Globus pallidus (tissue), 1 donor: ENCODE measurements at places on chromosomes 3 and 15.
A peak's percentile ranks its signal among the peaks of the same experiment; 100 is the strongest.

- DNase-seq = no peak
Measured at GRCh38 chr15:44722011-44722410, 10.7 kb downstream of the B2M start.

GRCh38 chr3:8777201-8777977 lies 8.0 kb upstream of the OXTR start:
- no peak for DNase-seq

DNA sequence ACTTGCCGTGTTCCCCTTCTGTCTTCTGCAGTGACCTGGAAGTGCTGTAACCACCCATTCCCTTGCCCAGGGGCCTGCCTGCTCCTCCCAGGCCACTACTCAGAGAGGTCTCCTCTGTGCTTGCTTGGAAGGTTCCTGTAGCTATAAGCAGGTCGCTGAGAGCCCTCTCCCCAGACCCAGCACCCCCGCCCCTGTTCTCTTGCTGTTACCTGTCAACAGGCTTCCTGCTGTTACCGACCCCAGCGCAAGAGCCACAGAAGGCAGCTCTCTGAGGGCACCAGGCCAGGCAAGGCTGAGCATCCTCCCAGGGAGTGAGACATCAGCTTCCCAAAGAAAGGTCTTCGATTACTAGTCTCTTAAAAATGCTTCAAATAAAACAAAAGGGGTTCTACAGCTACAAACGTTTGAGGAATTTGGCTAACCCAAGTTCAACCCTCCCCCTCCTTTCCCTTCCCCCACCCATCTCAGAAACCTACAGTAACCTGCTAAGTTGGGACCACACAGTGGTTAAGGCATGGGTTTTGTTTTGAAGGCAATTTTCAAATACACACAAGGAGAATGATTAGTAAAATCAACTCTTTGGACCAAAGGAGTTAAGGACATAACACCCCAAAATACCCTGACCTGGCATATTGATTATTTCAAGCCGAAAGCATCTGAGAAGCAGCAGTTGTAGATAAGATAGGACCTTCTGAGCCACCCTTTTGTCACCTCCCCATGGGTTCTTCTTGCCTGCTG lies 74.9 kb upstream of the MFGE8 start:
- DNase-seq = no peak

- DNase-seq = no peak
Measured at GRCh38 chr3:100104817-100105413, 9.4 kb downstream of the FILIP1L start.

- DNase-seq = no peak
Measured at GRCh38 chr3:64133272-64133671, 92.0 kb downstream of the PRICKLE2 start.

DNA sequence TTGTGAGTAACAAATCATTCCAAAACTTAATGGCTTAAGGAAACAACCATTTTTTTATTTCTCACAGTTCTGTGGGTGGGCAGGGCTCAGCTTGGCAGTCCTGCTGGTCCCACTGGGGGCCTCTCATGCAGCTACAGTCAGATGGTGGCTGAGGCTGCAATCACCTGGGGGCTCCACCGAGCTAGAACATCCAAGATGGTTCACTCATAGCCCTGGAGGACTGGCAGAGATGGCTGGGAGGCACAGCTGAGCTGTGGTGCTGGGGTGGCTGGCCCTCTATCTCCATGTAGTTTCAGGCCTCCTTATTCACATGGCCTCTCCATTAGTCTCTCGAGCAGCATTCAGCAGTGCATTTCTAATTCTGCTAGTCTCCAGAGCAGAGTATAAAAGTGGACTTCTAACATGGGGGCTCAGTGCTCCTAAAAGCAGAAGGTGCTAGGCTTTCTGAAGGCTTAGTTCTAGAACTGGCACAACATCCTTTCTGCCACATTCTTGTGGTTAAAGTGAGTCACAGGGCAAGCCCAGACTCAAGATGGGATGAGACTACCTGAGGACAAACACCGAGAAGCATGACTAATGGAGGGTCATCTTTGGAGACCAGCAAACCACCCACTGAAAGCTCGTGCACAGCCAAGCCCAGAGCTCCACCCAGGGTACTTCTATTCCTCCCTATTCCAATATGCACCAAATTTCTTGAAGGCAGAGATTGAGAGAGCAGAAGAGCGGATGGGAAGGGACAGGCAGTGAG lies 6.3 kb downstream of the CAV3 start:
- no peak for DNase-seq

DNA sequence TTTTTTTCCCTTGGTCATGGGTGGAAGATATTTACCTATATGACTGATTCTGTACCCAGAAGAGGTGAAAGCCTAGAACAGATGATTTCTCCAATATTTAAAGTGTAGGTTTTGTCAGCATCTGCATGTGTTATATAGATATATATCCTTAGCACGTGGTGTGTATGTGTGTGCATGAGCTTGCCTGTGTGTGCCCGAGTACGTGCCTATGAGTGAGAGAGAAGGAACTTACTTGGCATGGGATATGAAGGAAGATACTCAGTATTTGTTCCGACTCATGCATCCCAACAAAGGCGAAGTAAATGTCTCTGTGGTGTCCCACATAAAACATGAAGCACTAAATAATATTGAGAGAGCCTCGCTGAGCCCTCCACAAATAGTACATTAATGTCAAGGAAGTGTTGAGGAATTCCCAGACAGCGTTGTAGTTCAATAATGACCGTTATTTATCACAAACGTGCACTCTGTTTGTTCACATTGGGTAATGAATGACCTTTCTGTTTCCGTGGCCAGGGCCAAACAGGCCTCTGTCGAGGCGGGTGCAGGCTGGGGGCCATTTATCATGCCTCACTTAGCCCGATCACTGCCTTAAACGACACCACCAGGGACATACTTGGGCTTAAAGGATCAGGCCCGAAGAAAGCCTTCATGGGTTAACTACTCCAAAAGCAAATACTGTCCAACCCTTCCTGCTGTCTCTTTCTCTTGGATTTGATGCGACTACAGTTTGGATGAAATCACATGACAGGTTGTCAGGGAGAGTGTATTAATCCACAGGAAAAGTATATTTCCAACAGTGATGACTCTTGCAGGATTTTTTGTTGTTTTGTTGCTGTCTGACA lies 267.7 kb downstream of the PTPRG start:
- no peak for DNase-seq

DNA sequence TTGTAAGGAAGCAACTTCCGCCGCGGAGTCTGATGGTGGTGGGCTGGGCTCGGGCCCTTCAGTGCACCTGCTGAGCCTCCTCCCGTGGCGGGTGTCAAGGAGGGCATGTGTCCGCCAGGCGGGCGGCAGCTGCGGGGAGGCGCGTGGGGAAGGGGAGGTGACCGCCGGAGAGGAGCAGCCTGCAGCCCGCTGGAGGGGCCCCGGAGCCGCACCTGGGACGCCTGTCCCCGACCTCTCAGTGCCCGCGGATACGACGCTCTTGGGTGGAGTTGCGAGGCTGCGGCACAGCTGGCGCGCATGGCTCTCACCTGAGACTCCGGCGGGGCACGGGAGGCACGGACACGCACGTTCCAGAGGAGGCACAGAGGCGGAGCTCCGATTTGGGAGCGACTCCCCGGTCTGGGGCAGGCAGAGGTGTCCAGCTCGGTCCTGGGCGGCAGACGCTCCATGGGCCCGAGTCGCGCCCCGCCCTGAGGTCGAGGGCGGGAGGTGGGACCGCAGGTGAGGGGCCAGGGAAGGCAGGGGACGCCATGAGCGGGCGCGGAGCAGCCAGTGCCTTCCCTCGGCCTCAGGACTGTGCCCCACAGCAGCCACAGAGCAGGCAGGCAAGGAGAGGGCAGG lies 50.2 kb upstream of the PRR20G start:
- no peak for DNase-seq

GRCh38 chr3:22244761-22245521 lies 493.9 kb upstream of the ZNF385D start:
- no peak for DNase-seq

GRCh38 chr3:64260431-64260830 lies 35.2 kb upstream of the PRICKLE2 start:
- no peak for DNase-seq

DNA sequence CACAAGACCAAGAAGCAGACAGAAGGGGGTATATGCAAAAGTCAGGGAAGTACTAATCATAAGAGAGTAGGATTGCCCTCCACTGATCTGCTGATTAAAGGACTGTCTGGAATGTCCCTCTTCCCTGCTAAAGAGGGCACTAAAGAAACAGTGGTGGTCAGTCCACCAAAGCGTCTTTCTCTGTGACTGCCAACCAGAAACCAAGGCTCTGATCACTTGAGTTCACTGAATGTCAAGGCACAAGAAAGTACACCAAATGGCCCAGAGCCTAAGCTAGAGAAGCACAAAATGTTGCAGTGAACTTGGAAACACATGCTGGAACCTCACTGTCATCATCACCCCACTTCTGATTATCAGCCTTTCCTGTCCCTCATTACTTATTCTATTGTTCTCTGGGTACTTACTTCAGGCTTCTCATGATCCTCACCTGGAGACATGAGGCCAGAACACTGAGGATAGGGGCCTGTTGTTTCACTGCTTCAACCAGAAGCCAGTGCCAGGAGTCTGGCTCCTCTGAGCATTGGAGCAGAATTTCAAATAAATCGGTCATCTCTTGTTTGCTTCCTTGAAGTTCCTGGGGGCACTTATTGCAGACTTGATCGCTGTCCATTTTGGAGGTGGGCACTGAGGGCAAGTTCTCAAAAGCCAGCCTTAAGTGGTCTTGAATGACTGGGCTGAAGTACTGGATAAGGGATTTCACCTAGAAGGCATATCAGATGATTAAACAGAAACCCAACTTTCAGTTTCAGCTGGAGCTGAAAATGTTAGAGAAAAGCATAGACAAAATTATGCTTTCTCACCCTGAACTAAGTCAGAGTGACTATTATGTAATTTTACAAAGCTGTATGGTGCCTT lies 58.9 kb downstream of the EIF3J start:
- no peak for DNase-seq

DNA sequence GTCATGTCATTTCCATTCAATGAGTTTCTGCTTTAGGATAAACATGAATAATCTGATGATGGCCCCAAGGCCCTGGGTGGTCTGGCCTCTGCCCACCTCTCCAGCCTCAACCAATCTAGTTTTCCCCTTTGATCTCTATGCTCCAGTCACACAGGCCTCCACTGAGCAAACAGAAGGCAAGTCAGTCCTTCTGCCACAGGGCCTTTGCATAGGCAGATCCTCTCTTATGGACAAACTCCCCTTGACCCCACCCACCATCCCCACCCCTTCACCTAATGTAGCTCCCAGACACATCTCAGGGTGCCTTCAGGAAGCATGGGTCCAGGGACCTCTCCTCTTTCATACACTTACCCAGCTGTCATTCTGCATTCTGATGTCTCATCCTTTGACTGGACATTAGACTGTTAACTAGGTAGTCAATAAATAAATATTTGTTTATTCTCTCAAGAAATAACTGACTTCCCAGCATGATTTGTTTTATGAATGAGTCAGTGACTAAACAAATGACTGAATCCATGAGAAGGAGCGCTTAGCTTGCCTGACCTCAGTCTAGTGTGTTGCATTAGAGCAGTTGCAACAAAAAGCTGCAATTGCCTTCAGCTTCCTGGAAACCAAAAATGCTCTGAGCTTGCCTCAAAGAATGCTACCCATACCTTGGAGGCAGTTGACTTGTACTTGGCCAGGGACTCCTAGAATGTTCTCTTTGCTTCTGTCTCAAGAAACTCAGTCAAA lies 386.6 kb upstream of the WNT5A start:
- no peak for DNase-seq

GRCh38 chr3:46162975-46163555 lies 45.0 kb downstream of the CCR1 start:
- no peak for DNase-seq

GRCh38 chr3:195699860-195700259 lies 20.9 kb upstream of the MUC20 start:
- no peak for DNase-seq

DNA sequence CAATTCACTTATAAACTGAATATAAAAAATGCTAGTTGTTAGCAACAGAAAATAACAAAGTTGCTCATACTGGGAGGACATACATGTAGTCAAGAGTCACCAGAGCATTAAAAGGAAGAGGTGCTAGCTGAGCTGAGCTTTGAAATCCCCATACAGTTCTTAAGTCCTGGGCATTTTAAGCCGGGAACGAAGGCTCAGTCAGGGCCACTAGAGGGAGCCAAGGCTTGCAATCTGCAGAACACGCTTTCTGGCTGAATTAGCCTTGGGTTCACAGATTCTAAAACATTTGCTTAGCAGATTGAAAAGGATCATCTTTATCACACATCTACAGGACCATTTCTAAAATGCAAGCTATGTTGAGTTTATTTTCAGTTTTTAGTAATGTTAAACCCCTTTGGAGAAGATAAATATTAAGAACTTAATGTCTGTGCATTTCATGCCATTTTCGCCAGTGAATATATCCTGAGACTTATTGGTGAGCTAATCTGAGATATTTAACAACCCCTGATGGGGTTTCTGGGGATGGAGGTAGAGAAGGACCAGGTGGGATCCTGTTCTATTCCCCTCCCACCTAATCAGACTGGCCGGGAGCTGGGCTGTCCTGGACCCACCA lies 26.3 kb upstream of the MNS1 start:
- DNase-seq = peak; percentile 71

GRCh38 chr15:65409036-65409631 lies 13.6 kb downstream of the IGDCC4 start:
- no peak for DNase-seq

DNA sequence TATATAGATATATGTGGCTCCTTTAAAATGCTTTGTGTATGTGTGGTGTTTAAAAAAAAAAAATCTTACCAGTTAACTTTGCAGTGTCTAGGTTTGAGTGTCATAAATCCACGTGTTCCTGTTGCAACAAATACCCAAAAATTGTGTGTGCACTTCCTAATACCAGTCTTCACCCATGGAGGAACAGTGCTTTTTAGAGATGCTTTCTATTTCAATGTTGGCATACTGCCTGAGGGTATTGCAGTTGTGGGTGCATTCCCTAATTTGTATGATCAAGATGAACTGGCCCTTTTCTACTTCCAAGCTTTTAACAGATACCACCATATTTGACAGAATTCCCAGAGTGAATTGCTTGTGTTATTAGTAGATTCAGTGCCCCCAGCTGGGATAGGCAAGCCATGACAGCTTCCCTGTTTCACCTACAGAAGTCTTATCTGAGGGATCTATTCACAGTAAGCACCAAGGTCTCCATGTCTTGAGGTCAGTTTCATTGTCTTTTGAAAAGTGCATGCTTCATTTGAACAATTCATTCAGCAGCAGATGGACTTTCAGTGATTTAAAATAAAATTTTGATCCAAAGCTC lies 68.9 kb upstream of the GOLGA6B start:
- peak; percentile 20 for DNase-seq

DNA sequence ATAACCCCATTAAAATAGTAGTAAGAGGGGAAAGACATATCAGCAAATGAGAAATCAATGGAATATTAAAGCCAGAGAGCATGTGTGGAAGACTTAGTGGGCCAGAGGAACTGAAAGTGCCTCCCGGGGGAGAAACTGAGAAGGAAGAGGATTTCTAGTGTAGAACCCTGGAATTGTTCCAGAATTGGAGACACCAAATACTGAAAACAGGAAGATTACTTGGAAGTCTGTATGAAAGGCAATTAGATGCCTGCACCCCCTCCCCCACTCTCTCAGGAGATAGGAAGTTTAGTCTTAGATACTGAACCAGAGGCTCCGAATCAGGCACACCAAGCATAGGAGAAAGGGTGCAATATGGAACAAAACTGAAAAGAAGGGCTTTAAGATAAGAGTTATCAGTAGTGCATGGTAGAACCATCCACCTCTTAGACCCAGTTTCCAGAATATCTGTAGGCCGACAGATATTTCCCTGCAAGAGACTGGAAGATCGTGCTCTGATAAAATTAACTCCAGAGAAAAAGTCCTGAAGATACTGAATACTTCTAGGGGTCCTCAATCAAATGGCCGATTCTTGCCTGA lies 32.4 kb downstream of the KLHL18 start:
- DNase-seq = peak; percentile 34

- DNase-seq = no peak
Measured at GRCh38 chr3:4821338-4821737, 157.9 kb upstream of the BHLHE40 start.
